ENCODE measurements at places on chromosomes 4 and X.

DNA sequence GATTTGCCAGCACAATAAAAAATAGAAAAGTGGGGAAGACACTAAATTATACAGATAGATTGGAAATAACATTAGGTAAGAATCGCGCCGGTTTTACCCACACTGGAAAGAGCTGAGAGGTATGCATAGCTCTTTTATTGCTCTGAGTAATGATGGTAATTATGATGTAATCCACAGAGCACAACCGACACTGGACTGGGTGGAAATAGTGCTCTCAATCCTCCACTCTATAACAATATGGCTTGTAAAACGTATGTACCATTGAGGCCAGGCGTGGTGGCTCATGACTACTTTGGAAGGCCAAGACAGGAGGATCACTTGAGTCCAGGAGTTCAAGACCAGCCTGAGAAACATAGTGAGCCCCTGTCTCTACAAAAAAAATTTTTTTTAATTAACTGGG, 104.3 kb upstream of the RAPGEF2 start:
- DNase-seq, result no peak

GRCh38 chr4:37956941-37957340, 3.3 kb upstream of the PTTG2 start:
- no peak for DNase-seq

- DNase-seq, result peak; percentile 52
Observed at GRCh38 chr4:118865091-118865708, 23.5 kb upstream of the SYNPO2 start.

DNA sequence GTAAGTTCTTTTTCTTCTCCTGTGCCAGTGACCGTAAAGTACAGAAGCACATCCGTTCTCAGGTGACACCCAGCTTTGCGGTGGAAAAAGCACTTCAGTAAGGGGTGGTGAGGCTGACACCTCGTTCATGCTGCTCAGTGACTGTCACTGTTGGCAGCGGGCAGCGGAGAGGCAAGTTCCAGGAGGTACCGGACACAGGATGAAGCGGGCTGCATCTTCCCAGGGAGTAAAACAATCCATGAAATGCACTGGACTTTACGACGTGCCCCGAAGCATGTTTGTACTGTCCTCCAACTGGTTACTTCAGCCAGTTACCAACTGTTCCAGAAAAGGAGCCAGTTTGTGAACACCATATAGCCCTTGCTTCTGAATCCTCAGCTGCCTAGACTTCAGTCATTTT, 110.7 kb downstream of the ZNF827 start:
- no peak for DNase-seq

DNA sequence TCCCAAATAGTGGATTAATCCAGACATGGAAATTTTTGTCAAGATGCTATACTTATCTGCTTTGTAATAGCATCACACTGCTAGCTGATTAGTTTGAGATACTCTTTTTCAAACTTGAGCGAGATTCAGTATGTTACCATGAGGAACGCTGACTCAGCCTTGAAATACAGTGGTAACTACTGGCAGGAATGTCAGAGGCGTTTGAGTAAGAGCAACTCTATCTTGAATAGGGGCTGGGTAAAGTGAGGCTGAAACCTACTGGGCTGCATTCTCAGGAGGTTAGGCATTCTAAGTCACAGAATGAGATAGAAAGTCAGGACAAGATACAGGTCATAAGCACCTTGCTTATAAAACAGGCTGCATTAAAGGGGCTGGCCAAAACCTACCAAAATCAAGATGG, 2519.6 kb downstream of the ARAP2 start:
- no peak for DNase-seq

DNA sequence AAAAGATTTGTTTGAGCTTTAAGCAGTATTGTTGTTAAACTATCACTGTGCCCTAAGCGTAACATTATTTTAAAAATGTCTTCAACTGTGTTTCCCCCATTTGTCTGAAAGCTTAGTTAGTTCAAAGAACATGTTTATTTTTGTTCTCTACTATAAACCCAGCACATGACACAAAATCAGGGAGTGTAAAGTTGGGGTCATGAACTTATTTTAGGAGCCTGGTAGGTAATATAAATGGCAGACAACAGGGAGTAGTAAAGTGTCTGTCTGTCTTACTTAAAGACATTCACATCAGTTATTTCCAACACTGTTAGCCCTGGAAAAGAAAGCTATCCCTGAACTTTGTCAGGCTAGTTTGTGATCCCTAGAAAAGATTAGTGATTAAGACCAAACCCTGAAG, 3.9 kb downstream of the AIMP1 start:
- DNase-seq, result no peak

GRCh38 chr4:99838927-99839326, 22.3 kb downstream of the DAPP1 start:
- no peak for DNase-seq

DNA sequence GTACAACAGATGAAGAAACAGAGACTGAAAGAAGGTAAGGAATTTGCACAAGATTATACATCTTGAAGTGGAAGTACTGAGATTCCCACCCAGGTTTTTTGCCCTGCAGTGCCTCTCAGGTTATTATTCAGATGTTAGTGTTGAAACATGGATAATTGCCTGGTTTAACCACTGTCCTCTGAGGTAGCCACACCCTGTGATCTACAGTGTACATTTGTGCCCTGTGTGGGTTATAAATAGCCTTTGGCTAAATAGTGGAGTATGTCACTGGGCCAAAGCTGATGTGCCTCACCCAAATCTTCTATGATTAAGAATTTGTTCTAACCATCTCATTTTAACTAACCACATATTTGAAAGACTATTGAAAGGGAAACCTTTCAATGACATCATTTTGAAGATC, 5.4 kb upstream of the ASB5 start:
- DNase-seq, result no peak

DNA sequence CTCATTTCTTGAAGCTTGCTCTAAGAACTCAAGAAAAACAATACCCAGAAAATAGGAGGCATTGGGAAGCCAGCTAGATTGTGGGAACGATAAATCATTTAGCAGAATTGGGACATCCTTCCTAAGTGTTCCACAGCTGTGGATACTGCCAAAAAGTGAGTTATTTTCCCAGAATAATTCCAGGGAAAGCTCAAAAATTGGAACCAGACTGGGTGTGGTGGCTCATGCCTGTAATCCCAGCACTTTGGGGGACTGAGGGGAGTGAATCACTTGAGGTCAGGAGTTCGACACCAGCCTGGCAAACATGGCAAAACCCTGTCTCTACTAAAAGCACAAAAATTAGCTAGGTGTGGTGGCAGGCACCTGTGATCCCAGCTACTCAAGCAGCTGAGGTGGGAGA, 68.2 kb upstream of the GK2 start:
- no peak for DNase-seq

GRCh38 chrX:16718824-16719333, 533 bp upstream of the SYAP1 start:
- no peak for DNase-seq

- DNase-seq, result no peak
Observed at GRCh38 chr4:665381-665750, 8.7 kb downstream of the ATP5ME start.

GRCh38 chrX:55839485-55839884, 121.9 kb downstream of the RRAGB start:
- no peak for DNase-seq

DNA sequence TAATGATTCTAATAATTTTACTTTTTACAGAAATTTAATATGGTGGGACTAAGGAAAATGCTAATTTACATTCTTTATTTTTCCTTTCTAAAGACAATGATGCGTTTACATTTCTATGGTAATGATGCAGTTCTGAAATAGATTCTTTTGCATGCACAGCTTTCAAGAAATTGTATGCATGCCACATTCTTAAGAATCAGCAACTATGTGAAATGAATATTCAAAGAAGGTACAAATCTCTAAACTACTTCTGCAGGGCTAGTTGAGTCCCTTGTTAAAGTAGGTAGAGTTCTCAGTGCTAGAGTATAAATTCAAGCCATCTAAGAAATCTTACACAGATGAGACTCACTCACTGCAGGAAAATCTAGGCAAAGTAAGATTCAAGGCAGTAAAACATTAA, 24.5 kb upstream of the GRID2 start:
- DNase-seq, result peak; percentile 48

GRCh38 chr4:144267084-144267483, 126.6 kb upstream of the GYPA start:
- no peak for DNase-seq

- no peak for DNase-seq
Observed at GRCh38 chr4:177077095-177077971, 232.3 kb upstream of the NEIL3 start.

GRCh38 chr4:77989968-77990367, 67.2 kb upstream of the FRAS1 start:
- DNase-seq, result no peak

DNA sequence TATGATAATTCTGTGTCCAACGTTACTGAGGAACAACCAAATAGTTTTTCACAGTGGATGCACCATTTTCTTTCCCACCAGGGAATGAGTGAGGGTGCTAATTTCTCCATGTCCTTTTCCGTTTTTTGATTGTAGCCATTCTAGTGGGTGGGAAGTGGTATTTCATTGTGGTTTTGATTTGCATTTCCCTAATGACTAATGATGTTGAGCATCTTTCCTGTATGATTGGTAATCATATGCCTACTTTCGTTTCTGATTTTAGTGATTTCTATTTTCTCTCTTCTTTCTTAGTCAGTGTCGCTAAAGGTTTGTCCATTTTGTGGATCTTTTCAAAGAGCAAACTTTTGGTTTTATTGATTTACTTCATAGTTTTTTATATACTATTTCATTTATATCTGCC, 32.1 kb upstream of the TEX13D start:
- no peak for DNase-seq

DNA sequence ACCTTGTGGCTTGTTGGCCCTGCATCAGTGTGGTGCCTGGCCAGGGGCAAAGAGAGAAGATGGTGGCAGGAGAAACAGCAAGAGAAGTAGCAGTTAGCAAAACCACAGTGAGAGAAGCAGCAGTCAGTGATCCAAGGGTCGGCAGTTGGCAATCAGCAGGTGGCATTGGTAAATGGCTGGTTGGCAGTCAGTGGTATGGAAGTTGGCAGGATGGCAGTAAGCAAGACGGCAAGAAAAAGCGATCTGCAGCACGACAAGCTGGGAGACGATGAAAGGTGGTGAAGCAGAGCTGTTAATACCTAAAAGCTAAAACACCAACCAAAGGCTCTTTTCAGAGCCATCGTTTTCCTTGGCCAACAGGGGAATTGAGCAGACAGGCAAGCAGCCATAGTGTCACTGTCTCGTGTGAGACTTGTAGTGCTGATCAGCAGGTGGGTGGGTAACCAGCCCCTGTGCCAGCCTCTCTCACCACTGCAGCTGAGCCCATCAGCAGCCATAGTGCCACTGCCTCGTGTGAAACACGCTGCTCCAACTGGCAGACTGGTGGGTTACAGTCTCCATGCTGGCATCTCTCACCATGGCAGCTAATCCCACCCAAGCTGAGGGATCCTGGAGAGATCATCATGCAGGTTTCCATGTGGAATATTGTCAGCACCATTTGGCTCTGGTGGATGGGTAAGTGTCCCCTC, 2078.4 kb downstream of the PCDH7 start:
- DNase-seq, result no peak

DNA sequence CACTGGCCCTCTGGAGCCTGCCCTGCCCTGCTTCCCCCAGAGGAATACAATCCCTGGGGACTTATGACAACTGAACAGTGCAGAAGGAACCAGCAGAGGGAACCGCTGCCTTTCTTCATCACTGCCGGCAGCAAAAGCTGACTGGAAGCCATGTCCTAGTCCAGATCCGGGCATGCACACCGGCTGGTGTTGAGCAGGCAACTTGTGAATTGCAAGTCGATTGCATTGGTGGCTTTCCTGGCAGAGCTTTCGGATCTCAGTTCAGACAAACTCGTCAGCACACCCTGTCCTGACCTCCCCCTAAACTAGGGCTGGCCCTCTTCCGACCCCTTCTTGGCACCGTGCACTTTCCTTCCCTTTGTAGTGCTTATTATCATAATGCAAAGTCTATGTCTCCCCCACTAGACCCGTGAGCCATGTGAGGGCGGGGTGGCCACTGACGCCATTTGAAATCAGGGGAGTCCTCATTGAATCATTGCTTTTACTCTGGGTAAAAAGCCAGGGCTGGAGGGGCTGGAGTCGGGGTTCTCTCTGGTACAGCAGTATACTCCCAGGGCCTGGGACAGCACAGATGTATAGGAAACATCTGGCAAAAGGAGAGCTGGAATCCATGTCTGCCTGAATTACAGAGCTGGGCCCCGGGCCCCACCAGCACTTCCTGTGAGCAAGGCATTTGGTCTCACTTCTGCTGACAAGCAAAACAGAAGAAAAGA, 1.8 kb downstream of the ARHGAP4 start:
- DNase-seq, result no peak

DNA sequence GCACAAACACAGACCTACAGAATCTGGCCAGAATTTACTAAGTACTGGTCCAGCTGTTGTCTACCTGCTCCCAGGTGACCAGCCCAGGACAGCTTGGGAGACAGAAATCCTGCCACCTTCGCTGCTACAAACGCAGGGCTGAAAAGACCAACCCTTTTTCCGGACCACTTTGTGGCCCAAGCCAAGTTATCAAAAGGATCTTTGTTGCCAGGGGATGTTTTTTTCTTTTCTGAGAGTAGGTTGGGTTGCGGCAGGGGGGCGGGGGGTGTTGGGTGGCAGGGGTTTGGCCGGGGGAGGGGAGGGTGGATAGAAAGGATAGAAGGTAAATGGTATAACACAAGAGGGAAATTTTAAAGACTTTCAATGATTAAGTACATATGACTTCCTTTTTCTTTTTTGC, 63.4 kb downstream of the STOX2 start:
- no peak for DNase-seq
